ENCODE measurements at places on chromosomes 11 and 22.

DNA sequence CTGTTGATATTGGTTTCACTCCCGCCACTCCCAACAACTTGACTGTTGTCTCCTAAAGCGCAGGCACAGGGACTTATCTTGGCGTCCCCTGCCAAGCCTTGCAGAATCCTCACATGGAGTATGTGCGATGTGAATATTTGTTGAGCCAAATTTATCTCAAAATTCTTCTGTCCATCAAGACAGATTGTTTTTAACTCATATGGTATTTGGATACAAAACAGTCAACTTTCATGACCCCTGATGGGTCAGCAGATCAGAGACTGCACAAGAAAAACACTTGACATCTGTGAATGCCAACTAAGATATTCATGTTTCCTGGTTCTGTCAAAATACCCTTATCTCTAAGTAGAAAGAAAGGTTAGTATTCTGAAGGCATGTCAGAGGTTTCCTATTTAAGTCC, 221.7 kb upstream of the BLID start:
- DNase-seq = no peak

DNA sequence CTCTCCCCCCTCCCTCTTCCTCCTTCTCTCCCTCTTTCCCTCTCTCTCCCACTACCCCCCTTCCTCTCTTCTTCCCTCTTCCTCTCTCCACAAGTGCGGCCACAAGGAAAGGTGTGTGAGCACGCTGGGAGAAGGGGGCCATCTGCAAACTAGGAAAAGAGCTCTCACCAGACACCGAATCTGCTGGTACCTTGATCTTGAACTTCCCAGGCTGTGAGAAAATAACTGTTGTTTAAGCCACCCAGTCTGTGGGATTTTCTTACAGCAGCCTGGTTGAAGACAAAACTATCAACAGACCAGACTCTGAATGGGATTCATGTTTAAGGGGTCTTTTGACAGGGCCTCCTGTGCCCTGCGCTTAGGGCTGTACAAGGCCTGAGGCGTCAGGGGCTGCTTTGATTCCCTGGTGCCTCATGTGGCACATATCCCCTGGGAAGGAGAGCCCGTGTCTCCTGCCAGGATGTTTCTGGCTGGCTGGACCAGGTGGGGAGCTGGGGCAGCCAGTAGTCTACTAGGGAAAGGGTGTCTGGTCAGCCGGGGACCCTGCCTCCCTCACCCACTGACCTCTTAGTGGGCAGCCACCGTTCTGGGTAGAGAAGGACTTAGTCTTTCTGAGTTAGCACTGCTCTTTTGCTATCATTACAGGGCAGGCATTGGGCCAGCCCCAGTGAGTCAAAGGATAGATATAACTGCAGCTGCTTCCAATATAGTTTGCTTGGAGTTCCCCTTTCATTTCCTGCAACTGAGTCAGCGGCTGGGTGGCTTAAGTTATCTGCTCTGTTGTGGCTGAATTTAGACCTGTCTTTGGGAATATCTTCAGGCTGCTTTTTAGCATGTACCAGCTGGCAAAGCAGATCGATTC, 6.2 kb downstream of the PANX1 start:
- DNase-seq = no peak

- DNase-seq = no peak
These were observed 25.2 kb upstream of the GCAT start for GRCh38 chr22:37782340-37783168.

GRCh38 chr22:30968015-30968923, at the start of gene MORC2:
Gene MORC2, minus strand, starts transcription at chr22:30968774. Its CDS starts 885 bp downstream, at chr22:30967889.
- DNase-seq = no peak

GRCh38 chr22:19394274-19395050, 37.1 kb downstream of the HIRA start:
- no peak for DNase-seq

DNA sequence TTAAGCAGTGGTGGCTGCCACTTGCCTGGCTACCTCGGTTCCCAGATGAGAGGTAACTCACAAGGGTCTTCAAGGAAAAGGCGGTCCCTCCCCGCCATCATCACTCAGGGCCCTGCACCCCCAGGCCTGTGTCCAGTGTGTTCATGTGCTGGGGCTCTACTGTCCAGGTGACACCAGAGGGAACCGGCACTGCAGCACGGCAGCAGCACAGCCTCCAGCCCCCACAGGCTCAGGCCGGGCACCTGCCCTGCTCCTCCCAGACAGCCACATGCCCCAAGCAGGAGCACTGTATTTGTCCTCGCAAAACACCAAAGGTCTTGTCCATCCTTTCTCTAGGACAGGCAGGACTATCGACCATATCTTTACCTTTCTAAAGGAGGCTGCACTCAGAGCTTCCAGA, 982.1 kb downstream of the NTM start:
- no peak for DNase-seq

- DNase-seq = no peak
These were observed 79.1 kb downstream of the TBC1D22A start for GRCh38 chr22:46841522-46841921.

DNA sequence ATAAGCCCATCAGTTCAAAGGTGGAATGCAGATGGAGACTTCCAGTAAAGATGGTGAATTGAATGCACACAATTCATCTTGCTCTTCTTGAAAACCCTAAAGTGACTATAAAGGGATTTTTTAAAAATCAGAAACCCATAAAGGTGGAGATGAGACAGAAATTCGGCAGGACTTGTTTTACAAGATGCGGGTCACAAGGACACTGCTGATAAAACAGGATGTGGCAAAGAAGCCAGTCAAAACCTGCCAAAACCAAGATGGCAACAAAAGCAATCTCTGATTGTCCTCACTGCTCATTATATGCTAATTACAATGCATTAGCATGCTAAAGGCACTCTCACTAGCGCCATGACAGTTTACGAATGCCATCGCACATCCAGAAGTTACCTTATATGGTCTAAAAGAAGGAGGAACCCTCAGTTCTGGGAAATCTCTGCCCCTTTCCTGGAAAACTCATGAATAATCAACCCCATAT, 137.1 kb downstream of the NECTIN1 start:
- DNase-seq = no peak

DNA sequence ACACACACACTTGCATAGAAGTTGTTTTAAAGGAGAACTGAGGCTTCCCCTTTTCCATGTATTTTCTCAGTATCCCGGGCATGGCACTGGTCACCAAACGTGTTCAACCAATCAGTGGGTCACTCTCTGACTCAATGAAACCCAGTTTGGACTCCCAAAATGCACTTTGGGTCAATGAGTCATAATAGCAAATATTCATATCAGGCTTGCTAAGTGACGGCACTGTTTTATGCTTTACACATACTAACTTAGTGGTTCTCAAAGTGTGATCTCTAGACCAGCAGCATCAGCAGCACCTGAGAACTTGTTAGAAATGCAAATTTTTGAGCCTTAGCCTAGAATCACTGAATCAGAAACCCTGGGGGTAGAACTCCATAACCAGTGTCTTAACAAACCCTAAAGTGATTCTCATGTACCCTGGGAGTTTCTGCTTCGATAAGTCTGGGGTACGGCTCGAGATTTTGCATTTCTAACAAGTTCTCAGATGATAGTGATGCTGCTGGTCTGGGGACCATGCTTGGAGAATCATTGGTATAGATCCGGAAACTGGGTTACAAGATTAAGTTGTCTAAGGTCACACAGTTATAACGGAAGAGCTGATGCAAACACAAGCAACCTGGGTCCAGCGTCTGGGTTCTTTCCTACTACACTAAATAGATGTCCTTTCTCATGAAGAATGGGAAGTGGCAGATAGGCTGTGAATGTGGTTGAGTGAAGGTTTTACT, 35.6 kb downstream of the ETS1 start:
- DNase-seq = no peak

DNA sequence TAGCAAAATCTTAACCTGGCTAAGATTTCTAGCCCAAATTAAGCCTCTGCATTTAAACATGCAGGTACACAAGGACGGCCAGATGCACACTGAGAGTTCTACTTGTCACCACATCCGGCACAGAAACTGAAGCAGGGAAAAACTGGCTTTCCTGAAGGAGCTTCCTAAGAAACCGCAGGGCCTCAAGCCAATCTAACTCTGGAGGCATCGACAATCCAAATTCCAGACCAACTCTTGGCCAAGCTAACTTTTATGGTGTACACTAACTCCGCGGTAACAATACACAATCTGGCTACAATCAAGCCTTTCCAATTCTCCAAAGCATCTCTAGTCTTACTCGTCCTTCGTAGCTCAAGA, 1.2 kb downstream of the MSANTD2 start:
- no peak for DNase-seq
